ENCODE measurements at places on chromosomes 11 and 22.

GRCh38 chr11:2287091-2287490 lies 14.6 kb downstream of the C11orf21 start:
- no peak for DNase-seq

DNA sequence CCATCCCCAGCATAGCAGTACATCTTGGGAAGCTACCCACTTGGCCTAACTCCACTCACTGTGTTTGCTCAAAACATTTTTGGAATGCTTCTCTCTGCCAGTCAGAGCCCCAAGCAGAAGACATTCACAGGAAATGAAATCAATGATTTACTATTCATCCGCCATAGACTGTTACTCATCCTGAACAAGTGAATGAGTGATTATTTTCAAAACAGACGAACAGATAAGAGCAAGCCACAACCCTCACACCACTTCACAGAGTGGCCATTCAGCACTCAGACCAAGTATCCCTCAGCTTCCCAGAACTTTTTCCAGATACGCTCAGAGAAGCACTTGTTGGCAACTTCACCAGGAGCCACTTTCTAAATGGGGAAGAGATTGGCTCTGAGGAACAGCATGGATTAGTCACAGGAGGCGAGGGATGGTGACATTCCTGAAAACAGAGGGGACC lies 13.0 kb upstream of the UBASH3B start:
- no peak for DNase-seq

- DNase-seq: no peak
Observed at GRCh38 chr11:49208006-49208721, at the start of gene FOLH1. Gene FOLH1, minus strand, starts transcription at chr11:49208602. Its CDS starts 193 bp downstream, at chr11:49208409.

DNA sequence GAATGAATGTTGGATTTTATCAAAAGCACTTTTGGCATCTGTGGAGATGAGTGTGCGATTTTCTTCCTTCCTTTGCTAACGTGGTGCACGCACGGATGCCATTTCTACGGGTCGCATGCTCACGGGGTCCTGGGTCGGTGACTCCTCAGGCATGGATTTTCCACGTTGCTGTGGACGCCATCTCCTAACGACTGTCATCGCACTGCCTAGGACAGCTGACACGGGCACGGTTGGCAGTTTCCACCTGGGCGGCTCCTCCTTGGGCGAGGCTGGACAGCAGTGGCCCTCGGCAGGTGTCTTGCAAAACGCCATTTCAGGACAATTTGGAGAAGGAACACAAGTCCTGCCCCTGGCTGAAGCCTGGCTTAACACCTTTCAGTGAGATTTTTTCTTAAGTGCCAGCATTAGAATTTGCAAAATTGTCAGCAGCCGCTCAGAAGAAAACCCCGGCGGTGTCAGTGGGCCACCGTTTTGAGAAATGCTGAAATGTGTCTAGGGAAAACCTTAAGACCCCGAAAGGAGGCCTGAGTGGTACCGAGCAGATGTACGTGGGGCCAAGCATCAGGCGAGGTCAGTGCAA lies 34.7 kb upstream of the TOLLIP start:
- no peak for DNase-seq

DNA sequence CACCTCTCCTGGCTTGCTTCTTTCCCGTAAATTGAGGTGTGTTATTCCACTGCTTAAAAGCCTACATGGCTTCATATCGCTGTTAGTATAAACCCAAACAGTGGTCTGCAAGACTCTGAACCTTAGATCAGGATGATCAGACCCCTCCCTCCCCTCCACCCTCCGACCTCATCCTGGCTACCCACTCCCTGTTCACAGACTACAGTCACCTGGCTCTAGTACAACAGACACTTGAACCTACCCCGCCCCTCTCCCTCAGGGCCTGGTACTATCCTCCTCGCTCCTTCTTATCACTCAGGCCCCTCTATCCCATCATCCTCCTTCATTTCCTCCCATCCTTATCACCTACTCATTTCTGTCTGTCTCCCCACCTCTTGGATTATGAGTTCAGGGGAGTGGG lies 20.1 kb downstream of the PTPRJ start:
- DNase-seq: no peak

- DNase-seq: no peak
Observed at GRCh38 chr22:36184433-36185025, 17.1 kb downstream of the APOL4 start.

- no peak for DNase-seq
Observed at GRCh38 chr11:108975026-108975425, 310.2 kb downstream of the DDX10 start.

GRCh38 chr22:46043816-46044620 lies 67.1 kb upstream of the WNT7B start:
- no peak for DNase-seq

- no peak for DNase-seq
Observed at GRCh38 chr11:2577991-2578928, 121.5 kb downstream of the KCNQ1OT1 start.

DNA sequence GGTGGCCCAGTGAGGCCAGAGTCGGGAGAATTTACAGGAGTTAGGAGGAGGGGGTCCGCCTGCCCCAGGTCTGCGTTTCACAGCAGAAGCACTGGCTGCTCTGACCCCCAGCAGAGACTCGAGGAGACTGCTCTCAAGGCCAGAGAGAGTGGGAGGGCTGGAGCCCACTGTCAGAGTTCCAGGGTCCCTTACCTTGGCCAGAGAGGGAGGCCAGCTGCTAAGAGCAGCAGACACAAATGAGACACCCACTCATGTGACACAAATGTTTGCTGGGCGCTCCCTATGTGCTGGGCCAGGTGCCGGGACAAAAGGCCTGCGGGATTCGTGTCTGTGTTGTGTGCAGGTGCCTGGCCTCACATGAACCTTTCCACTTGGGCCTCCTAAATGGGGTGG lies 2.8 kb upstream of the TNFRSF13C start:
- DNase-seq: no peak

- no peak for DNase-seq
Observed at GRCh38 chr22:43427296-43428004, 15.6 kb downstream of the MPPED1 start.

DNA sequence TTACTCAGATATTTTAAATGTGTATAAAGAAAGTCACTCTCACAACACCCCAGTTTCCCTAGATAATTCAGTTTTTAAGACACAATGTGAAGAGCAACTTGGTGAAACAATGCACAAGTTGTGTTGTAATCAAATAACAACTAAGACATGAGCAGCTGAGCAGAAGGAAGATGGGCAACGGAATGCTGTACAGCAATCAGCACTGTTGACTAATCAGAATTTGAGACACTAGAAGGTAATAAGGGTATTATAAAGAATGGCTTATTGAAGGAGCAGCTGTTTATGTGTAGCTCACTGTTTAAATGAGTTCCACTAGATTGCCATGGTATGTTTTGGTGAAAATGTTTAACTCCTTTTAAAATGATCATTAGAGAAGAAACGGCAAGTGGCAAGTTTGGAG lies 60.1 kb downstream of the SOX6 start:
- DNase-seq: no peak

GRCh38 chr11:7645206-7645605 lies 28.1 kb downstream of the CYB5R2 start:
- DNase-seq: no peak

DNA sequence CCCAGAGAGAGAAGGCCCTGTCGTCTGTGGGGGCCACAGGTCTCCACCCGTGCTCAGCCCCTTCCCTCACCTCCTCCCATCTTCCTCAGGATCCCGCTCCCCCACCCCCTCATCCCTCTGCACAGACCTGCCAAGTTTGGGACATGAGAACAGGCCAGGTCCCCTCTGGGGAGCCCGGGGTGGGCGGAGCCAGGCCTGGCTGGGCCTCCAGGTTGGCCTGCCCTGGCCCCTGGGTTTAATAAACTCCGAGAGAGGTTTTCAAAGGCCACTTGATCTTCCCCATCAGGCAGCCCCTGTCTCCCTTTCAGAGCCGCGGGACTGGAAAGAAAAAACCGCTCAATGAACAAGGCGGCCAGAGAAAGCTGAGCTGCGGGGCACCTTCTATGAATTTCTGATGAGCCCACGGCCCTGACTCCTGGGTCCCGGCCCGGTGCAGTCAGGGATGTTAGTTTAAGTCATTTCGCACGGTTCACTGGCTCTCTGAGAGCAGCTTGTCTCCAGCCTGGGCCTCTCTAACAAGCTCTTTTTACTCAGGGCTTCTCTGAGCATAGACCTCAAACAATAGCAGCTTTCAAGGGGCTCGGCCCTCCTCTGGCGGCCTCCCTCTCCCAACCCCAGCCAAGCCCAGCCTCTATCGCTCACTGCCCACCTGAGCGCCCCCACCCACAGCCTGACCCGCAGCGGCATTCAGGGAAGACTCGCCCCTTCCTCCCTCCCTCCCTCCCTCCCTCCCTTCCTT lies 64.8 kb downstream of the RPUSD4 start:
- no peak for DNase-seq

DNA sequence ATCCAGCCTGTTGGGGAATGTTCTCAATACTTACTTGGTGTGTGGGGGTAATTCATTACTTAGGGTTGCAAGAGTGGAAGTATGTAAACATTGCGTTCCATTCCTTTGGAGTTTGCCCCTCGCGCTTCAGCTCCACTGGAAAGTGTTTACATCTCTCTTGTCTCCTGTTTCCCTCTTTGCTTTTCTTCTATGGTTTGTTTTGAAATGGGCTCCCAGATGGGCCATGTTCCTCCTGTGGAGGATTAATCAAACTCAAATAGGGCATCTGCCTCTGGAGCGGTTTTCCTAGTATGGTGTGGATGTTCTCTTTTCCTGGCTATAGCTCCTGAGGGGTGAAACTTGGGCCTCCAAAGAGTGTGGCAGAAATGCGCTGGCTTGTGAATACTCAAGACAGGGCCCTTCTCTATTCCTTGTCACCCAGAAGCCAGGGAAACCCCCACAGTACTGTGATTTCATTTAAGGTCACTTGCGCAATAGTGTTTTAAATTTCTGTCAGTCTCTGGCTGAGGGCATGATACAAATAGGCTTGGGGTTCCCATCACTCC lies 51.9 kb downstream of the CD44 start:
- no peak for DNase-seq

- DNase-seq: no peak
Observed at GRCh38 chr11:61482513-61482912, 26.0 kb upstream of the LRRC10B start.

GRCh38 chr11:111726301-111726713 lies 39.9 kb downstream of the PPP2R1B start:
- DNase-seq: no peak

DNA sequence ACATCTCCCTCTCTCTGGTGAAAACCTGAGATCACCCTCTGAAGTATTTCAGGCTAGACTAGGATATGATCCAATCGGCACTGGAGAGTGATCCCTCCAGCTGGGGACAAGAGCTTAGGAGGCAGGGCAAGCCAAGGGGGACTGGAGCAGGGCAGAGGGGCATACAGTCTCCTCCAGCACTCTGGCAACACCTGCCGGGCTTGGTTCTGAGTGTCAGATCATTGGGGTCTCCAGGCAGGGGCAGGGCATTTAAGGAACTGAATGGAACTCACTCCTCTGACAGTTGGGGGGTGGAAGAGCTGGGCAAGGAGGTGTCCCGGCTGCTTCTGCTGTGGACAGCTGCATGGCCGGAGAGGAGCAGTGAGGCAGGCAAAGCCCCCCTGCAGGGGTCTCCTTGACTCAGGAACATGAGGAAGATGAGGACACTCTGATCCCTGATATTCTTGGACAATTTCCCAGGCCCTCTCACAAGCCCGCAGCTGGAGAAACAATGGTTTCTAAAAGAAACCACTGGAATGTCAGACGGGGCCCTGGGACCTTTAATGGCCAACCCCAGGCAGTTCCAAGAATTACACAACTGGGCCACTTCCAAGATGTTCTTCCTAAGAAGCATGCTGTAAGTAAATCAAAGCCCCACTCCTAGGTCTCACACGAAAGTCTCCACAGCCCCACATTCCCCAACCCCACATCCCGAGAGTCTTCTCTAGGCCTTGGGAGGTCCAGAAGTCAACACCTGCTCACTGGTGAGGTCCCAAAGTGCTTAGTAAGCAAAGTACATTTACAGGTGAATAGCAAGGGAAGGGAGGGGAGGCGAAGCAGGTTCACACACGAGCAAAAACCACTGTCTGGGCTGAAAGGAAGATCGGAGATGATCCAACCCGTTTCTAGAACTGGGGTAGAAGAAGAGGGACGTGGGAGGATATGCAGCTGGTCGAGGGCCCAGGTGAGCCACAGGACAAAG lies 1.2 kb upstream of the CCDC86 start:
- DNase-seq: no peak

DNA sequence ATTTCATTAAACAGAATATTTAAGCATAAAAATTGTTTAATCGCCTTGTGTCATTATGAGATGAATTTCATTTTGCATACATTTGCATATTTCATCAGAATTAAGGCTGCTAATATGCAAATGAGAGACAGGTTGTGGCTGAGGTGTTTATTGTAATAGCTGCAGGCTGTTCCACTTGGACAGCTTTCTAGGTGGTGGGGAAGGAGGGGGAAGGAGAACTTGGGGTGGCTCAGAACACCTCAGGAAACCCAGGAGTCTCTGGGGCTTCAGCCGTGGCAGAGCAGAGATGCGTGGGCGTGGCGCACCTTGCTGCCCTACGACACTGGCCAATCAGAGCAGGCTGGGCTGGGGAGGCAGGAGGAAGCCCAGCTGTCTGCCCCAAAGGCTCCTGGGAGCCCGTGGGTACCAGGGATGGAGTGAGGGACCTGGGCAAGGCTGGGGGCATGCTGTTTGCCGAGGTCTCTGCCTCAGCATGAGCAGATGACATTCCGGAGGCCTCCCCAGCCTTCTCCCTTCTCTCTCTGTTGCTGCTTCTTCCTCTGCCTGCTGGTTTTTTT lies 542.9 kb downstream of the MN1 start:
- DNase-seq: no peak
